ENCODE measurements at places on chromosomes 2 and 18. TPM values are rescaled to one million over a fixed set of nuclear protein-coding genes. Genes with fewer than 3 reads are reported as not detected.
A peak's percentile ranks its signal among the peaks of the same experiment; 100 is the strongest.

The SS18 gene
- total RNA-seq: 111 TPM

The RTKN gene
- 66.1 TPM for total RNA-seq

The CAPG gene
- 108 TPM for total RNA-seq

The CFC1 gene
- total RNA-seq: 12.4 TPM

The CYS1 gene
- 2.9 TPM for total RNA-seq

The PAX8 gene
- total RNA-seq: 0.20 TPM

The GKN1 gene
- 0.53 TPM for total RNA-seq

The MYO7B gene
- 17.6 TPM for total RNA-seq

The LIMS4 gene
- total RNA-seq: 0.90 TPM

The C2orf66 gene
- total RNA-seq: not detected

The LRATD1 gene
- total RNA-seq: 35.1 TPM

The SP9 gene
- not detected for total RNA-seq

GRCh38 chr18:7808992-7809391 is 241.9 kb downstream of the PTPRM start:
- no peaks in the 10 kb centered on the region for H3K27me3 ChIP-seq
- no peak for DNase-seq
- no peak overlapping the region for H3K4me3 ChIP-seq
- no peak overlapping the region for H3K27ac ChIP-seq
- H3K4me1 ChIP-seq: peaks cover 7% of the 10 kb centered on the region

GRCh38 chr18:22471546-22472131 is 53.9 kb upstream of the CTAGE1 start:
- H3K4me1 ChIP-seq: peaks cover 43% of the 10 kb centered on the region
- H3K4me3 ChIP-seq: no peak overlapping the region
- H3K27me3 ChIP-seq: no peaks in the 10 kb centered on the region
- H3K36me3 ChIP-seq: no peaks in the 10 kb centered on the region
- DNase-seq: peak; percentile 80

DNA sequence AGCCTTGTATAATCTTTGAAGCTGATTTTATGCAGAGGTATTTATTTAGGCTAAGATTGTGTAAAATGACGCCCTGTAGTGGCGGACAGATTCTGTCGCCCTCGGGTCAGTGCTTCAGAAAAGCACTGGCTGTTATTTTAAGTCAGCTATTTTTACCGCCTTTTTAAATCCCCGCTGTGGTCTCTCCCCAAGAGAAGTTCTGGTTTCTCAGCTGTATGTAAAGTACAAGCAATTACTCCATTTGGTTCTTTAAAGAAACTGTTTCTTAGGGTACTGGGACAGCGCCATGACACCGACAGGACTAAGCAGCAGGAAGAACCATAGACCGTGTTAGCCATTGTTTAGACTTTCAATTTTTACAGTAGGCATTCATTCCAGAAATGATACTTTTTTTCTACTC is 65.0 kb downstream of the UGGT1 start:
- H3K4me3 ChIP-seq: no peak overlapping the region
- no peaks in the 10 kb centered on the region for H3K4me1 ChIP-seq
- no peak overlapping the region for H3K27ac ChIP-seq
- no peak for DNase-seq

GRCh38 chr2:132984731-132985130 is 314.7 kb upstream of the LYPD1 start:
- no peaks in the 10 kb centered on the region for H3K36me3 ChIP-seq
- H3K4me1 ChIP-seq: no peaks in the 10 kb centered on the region
- DNase-seq: no peak
- no peak overlapping the region for H3K4me3 ChIP-seq
- no peaks in the 10 kb centered on the region for H3K27me3 ChIP-seq
- H3K27ac ChIP-seq: no peak overlapping the region

DNA sequence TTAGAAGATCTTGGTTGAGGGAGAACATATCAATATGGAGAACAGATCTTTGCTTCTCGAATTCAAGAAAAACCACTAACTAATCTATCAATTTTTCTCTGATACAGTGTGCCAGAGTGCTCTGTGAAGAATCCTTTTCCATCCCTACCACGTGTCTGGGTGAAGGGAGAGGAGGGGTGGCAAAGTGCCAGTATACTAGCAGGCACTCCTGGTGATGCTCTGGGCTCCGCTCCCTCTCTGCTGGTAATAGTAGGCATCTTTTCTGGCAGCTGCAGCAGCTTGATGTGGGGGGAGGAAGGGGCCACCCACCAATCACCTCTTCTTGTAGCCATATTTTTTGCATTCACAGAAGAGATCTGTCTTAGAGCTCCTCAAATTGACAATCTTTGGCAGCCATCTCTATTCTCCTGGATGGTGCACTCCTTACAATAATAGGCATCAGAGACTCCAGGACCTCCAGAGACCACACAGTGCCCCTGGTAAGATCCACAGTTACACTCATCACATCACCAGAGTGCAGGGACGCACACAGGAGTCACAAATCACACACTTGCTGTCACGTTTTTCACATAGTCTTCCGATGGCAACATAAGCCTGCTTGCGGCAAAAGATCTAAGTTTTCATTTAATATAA is 15.7 kb downstream of the STK39 start:
- DNase-seq: no peak
- no peak overlapping the region for H3K4me3 ChIP-seq
- H3K36me3 ChIP-seq: no peaks in the 10 kb centered on the region

- H3K4me3 ChIP-seq: no peak overlapping the region
- no peaks in the 10 kb centered on the region for H3K27me3 ChIP-seq
- no peaks in the 10 kb centered on the region for H3K36me3 ChIP-seq
- no peaks in the 10 kb centered on the region for H3K4me1 ChIP-seq
These were observed 258.7 kb downstream of the TTC32 start for GRCh38 chr2:19643117-19643518.

- no peak overlapping the region for H3K27ac ChIP-seq
- H3K27me3 ChIP-seq: no peaks in the 10 kb centered on the region
- peaks cover 13% of the 10 kb centered on the region for H3K4me1 ChIP-seq
- no peaks in the 10 kb centered on the region for H3K36me3 ChIP-seq
- no peak overlapping the region for H3K4me3 ChIP-seq
These were observed 4.0 kb upstream of the BIN1 start for GRCh38 chr2:127110985-127111384.

DNA sequence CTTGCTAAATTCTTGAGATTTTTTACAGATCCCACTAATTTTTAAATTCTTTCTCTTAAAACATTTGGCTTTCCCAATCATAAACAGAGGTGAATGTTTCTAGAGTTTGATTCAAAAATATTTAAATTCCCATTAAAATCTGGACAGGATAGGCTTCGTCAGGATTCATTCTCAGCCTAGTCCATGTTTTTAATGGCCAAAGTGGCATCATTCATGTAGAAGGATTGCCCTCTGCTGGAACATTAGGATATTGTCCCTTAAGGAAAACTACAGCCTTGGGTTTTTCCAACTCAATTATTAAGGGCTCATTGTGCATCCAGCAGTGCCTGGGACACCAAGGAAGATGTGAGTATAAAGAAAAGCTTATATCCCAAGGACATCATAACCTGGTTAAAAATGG is 71.7 kb downstream of the TPGS2 start:
- H3K4me1 ChIP-seq: no peaks in the 10 kb centered on the region
- H3K27me3 ChIP-seq: no peaks in the 10 kb centered on the region
- no peak overlapping the region for H3K4me3 ChIP-seq
- H3K36me3 ChIP-seq: no peaks in the 10 kb centered on the region

DNA sequence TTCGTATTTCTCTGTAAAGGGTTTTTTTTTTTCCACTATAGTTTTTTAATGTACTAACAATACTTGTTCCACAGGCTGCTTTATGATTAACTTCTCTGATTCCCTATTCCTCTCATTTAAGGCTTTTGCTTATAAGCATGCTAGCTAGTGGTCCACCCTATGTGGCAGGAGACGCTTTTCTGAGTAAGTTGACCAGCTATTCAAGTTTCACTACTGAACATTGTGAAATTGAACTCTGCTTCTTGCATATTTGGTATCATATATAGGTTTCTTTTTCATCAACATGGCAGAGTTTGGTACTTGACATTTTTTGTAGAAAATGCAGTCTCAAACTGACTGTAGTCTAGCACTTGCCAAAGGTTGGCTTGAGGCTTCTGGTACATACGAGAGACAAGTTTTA is 74.2 kb downstream of the OTX1 start:
- H3K27ac ChIP-seq: no peak overlapping the region
- H3K36me3 ChIP-seq: no peaks in the 10 kb centered on the region
- DNase-seq: no peak
- H3K27me3 ChIP-seq: no peaks in the 10 kb centered on the region
- H3K4me3 ChIP-seq: no peak overlapping the region
- H3K4me1 ChIP-seq: no peaks in the 10 kb centered on the region

- no peak overlapping the region for H3K4me3 ChIP-seq
- H3K27me3 ChIP-seq: no peaks in the 10 kb centered on the region
- no peak for DNase-seq
- no peaks in the 10 kb centered on the region for H3K36me3 ChIP-seq
These were observed 259.0 kb downstream of the LRATD1 start for GRCh38 chr2:14891546-14891945.

GRCh38 chr2:157785866-157786662 is 90.1 kb downstream of the ACVR1 start:
- no peak overlapping the region for H3K27ac ChIP-seq
- H3K4me1 ChIP-seq: peaks cover 38% of the 10 kb centered on the region
- no peak overlapping the region for H3K4me3 ChIP-seq
- no peak for DNase-seq

GRCh38 chr2:239274391-239275043 is 126.3 kb downstream of the HDAC4 start:
- H3K36me3 ChIP-seq: no peaks in the 10 kb centered on the region
- no peaks in the 10 kb centered on the region for H3K27me3 ChIP-seq
- H3K27ac ChIP-seq: peak overlapping the region; percentile 85
- DNase-seq: no peak
- H3K4me3 ChIP-seq: no peak overlapping the region

DNA sequence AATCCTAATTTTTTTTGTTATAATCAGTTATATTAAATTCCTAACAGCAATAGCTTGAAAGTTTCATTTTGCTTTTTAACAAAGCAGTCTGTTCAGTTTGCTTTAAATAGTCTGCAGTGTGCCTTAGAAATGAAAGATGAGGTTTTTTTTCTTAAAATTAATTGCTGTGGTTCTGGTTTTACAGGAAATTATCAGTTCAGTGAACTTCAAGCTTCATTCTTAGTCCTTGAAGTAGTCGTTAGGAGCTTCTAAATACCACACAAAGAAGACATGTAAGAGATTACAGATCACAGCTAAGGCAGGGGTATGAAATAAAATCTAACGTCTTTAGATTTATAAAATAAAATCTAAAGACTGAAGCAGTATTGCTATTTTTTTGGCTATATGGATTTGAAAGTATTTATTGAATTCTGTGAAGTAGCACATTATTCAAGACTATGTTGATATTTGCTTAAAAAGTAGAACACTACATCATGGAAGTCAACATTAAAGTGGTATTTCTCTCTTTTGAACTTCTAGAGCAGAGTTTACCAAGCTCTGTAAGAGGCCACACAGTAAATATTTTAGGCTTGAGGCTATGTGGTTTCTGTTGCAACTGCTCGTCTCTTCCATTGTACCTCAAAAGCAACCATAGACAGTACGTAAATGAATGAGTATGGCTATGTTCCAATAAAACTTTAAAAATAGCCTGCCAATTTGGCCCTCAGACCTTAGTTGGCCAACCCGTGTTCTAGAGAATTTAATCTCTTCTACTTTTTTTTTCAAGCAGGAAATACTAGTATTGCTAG is 81.5 kb upstream of the STON1 start:
- peaks cover 36% of the 10 kb centered on the region for H3K4me1 ChIP-seq
- no peak overlapping the region for H3K4me3 ChIP-seq
- no peaks in the 10 kb centered on the region for H3K27me3 ChIP-seq
- peak overlapping the region; percentile 57 for H3K27ac ChIP-seq

GRCh38 chr2:135164431-135164830 is 112.3 kb downstream of the RAB3GAP1 start:
- no peak overlapping the region for H3K4me3 ChIP-seq
- H3K36me3 ChIP-seq: no peaks in the 10 kb centered on the region
- H3K4me1 ChIP-seq: no peaks in the 10 kb centered on the region
- H3K27ac ChIP-seq: no peak overlapping the region
- no peak for DNase-seq

DNA sequence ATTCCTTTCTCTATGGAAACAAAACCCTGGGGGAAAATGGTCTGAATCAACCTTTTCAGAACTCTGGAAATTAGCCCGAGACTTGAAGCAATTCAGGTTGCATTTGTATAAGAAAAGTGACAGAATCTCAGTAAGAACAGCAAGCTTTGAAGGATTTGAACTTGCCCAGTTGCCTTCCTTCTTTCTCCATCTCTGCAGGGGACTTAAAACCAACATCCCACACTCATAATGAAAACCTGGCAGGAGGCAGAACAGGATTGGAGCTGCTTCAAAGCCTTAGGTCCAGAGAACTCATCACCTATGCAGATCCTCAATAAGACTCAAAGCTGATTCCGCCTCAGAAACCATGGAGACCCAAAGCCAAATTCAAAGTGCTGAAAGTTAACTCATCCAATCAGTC is 790.5 kb upstream of the ID2 start:
- no peak for DNase-seq
- H3K27me3 ChIP-seq: no peaks in the 10 kb centered on the region
- H3K36me3 ChIP-seq: no peaks in the 10 kb centered on the region
- H3K27ac ChIP-seq: no peak overlapping the region
- H3K4me1 ChIP-seq: no peaks in the 10 kb centered on the region
- H3K4me3 ChIP-seq: no peak overlapping the region

DNA sequence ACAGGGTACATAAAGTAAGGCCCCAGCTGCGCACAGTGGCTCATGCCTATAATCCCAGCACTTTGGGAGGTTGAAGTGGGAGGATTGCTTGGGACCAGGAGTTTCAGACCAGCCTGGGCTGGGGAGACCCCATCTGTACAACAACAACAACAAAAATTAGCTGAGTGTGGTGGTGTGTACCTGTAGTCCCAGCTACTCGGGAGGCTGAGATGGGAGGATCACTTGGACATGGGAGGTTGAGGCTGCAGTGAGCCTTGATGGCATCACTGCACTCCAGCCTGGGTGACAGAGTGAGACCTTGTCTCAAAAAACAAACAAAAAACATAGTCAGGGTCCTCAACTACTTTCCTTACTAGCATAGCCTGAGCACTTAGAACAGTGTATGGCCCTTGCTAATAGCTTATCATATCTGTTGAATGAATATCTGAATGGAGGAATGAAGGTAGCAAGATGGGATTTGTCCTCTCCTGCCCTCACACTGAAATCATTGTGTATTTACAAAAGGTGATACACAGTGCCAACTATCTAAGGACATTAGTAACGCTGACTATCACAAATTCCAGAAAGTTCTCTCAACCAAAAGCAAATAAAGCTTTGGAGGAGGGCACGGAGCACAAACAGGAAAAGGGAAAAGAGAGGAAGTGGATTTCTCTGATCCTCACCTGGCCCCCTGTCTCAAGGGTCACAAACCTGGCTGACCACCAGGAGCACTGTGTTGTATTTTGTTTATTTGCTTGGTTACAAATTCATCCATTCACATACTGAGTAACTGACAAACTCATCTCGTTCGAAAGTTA is 38.1 kb downstream of the L3MBTL4 start:
- H3K27me3 ChIP-seq: no peaks in the 10 kb centered on the region
- no peak overlapping the region for H3K4me3 ChIP-seq
- no peaks in the 10 kb centered on the region for H3K4me1 ChIP-seq
- H3K36me3 ChIP-seq: no peaks in the 10 kb centered on the region
- DNase-seq: no peak

- H3K27ac ChIP-seq: peak overlapping the region; percentile 52
- peak; percentile 10 for DNase-seq
- no peak overlapping the region for H3K4me3 ChIP-seq
- no peaks in the 10 kb centered on the region for H3K4me1 ChIP-seq
These were observed 72.0 kb downstream of the KCNE4 start for GRCh38 chr2:223123855-223124610.

All from hepatocyte (in vitro differentiated cells).